T-cell (primary cell): ENCODE measurements at places on chromosomes 4 and X. TPM values are rescaled to one million over a fixed set of nuclear protein-coding genes. Genes with fewer than 3 reads are reported as not detected.

DNA sequence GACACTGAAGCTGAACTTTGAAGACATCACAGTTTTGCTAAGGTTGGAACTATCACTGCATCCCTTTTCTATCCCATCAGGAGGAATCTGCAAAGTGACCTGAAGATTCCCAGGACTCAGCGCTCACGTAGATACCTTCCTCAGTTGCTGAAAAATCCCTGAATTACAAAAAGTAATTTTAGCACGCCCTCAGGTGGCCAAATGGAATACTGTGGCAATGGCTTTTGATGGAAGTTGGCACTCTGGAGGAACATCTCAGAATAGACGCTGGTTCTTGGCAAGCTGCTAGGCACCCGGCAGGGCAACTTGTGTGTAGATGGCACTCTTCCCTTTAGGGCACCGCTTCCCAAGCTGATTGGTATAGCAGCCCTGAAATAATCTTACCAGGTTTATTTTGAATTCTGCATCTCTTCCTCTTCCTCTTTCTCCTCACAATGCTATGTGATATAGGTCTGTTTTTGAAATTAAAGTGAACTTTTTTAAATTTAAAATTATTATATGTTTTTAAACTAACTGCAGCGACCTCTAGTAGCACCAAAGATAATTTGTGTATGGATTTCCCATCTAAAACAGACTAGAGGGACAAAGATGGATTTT lies 16.3 kb upstream of the ESX1 start:
- peak; percentile 6 for DNase-seq

CCKAR gene
- not detected for total RNA-seq

GAK gene
- 223 TPM for total RNA-seq

GRCh38 chr4:4302416-4302815 lies 12.4 kb downstream of the ZBTB49 start:
- DNase-seq = no peak

DNA sequence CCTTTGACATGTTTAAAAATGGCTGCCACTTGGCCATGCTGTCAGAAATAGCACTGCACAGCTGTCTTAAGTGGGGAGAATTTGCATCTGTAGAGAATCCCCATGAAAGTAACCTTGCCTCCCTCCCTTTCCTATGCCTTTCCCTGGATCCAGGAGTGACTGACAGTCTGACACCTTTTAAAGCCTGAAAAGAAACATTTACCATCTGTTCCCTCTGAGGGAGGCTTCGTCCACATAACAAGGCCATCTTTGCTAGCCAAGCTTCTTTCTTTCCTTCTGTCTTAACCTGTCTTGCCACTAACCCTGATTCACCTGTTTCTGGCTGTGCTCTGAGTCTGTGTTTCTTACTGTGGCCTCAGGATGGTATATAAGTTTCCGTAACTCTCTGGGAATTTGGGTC lies 21.3 kb upstream of the AADAT start:
- DNase-seq = no peak

ADH1A gene
- not detected for total RNA-seq

DNA sequence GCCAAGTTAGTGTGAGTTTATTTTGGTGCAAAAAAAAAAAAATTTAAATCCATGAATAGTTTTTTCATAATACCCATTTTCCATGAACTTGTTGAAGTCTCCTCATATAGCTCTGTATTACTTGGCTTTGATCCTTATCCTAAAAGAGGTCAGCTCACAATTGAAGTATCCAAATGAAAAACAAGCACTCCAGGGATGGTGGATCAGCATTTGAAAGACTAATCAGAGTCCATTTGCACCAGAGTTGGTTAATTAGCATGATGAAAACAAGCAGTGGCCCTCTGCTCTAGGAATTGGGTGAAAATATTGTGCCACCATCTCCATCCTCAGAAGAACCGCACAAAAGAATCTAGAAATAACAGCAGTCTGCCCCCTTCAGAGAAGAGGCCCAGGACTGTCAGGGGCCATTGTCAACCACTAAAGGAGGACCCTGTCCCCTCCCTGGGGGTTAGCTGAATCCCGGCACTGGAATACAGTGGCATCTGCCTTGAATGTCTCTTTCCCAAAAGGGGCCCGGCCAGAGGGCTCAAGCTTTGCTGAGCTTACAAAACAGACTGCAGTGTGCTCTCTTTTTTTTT lies 24.7 kb downstream of the SH3KBP1 start:
- DNase-seq = no peak

CXCL8 gene
- 0.67 TPM for total RNA-seq

DNA sequence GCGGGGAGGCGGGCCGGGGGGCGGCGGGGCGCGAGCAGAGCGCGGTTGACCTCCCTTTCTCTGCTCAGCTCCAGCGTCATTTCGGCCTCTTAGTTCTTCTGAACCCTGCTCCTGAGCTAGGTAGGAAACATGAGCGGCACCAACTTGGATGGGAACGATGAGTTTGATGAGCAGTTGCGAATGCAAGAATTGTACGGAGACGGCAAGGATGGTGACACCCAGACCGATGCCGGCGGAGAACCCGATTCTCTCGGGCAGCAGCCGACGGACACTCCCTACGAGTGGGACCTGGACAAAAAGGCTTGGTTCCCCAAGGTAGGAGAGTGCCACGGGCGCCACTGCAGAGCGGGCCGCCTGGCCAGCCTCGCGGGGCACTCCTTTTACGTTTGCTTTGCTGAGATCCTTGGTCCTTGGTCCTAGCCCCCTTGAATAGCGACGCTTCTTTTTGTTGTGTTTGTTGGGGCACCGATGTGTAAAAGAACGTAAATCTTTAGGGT lies at the start of gene HTATSF1:
Gene HTATSF1 (plus strand): TSS at position 37 of the 497 bp plus-strand sequence. CDS start 93 bp downstream, at position 130.
- no peak for DNase-seq

GAGE12H gene
- not detected for total RNA-seq

- DNase-seq = no peak
These were observed 82.6 kb downstream of the SH3RF1 start for GRCh38 chr4:169188204-169188603.

SASH3 gene
- total RNA-seq = 102 TPM

GRCh38 chrX:13369256-13370030 lies 49.6 kb upstream of the ATXN3L start:
- no peak for DNase-seq

DNA sequence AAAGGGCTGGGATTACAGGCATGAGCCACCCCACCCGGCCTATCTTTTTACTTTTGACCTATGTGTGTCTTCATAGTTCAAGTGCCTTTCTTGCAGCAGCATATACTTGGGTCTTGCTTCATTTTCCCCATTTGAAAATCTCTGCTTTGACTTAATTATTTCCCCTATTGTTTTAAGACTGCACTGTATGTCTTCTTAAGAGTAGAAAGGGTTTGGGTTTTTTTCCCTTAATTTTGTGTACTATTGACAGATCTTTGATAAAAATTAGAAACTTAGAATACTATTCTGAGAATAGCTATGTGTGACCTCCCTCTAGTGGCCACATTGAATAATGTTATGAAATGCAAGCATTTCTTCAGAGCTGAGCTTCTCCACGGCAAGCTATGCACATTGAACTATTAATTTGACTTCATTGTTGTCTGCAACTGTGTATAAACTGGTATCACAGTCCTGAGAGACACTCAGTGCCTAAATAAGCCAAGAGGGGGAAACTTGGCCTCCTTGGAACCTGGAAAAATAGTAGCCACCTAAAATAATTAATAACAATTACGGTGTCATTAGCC lies 8.7 kb upstream of the SLC25A4 start:
- peak; percentile 20 for DNase-seq

CPE gene
- total RNA-seq = not detected

- DNase-seq = no peak
These were observed 79.5 kb downstream of the RBM47 start for GRCh38 chr4:40550196-40550595.

GRCh38 chr4:24924309-24924781 lies 11.5 kb upstream of the CCDC149 start:
- no peak for DNase-seq

DNA sequence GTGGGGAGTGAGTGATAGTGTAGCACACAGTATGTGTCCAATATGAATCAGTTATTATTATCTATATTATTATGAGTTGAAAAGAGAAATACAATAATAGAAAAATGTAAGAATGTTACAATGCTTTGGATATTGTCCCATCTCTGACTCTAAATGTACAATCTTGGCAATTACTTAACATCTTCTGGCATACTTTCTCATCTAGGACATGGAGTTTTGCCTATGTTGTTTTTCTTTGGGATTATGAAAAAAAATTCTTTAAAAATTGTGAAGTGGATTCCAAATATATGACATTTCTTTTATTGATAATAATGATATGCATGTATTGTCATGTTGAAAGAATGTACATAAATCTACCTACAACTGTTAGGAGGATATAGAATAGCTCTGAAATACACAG lies 84.1 kb downstream of the TBCK start:
- DNase-seq = no peak

GRCh38 chr4:27049239-27049829 lies 188.7 kb downstream of the STIM2 start:
- no peak for DNase-seq

MAGEA8 gene
- total RNA-seq = not detected

RPA4 gene
- 0.18 TPM for total RNA-seq
